ENCODE measurements at places on chromosomes 4 and X.
A peak's percentile ranks its signal among the peaks of the same experiment; 100 is the strongest.

DNA sequence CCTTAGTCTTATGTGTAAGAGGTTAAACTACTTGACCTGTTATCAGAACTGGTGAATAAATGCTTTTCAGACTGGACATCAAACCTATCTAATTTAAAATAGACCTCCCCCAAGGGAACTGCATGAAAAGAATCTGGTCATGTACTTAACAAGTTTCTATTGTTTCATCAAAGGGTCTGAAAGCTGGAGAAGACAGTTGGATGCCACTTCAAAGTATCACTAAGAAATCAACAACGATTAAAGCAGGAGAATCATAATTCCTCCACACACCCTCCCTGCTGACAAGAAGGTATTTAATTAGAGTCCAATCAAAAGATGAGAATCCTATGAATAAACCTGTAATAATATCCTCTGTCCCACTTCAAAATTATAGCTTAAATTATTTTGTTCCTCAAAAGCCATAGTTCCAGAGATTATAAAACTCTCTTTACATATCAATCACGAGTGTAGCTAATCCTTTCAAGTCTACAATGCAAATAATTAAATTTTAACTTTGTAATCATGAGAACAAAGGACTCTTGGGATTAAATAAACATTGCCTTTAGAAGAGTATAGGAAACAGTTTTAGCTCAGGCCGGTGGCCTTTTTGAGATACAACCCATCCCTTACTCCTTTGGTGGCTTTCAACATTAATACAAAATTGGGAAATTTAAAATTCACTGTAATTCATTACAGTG is 35.1 kb downstream of the TSPAN5 start:
- no peak for DNase-seq
- no peaks in the 10 kb centered on the region for H3K36me3 ChIP-seq

DNA sequence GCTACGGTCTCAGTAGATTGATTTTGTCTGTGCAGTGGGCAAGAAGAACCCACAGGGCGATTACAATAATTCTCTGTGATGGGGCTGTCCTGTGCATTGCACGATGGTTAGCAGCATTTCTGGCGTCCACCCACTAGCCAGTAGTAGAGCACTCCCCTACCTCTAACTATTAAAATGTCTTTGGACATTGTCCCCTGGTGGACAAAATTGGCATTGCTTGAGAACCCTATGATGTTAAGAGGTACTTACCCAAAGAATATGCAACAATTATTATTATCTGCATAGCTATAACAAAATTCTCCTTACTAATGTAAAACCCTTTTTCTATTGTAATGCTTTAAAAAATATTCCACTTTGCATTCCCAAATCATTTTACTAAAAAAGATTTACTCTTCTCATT is 109.5 kb upstream of the VCX3A start:
- H3K36me3 ChIP-seq, result no peaks in the 10 kb centered on the region
- H3K27ac ChIP-seq, result no peak overlapping the region
- no peaks in the 10 kb centered on the region for H3K4me1 ChIP-seq
- H3K4me3 ChIP-seq, result no peak overlapping the region
- no peaks in the 10 kb centered on the region for H3K27me3 ChIP-seq

GRCh38 chr4:96603641-96604040 is 763.7 kb downstream of the PDHA2 start:
- H3K27ac ChIP-seq, result no peak overlapping the region
- H3K27me3 ChIP-seq, result no peaks in the 10 kb centered on the region
- no peaks in the 10 kb centered on the region for H3K36me3 ChIP-seq
- H3K4me3 ChIP-seq, result no peak overlapping the region
- H3K4me1 ChIP-seq, result no peaks in the 10 kb centered on the region
- no peak for DNase-seq

GRCh38 chr4:79015411-79015810 is 76.2 kb upstream of the PAQR3 start:
- H3K4me1 ChIP-seq, result no peaks in the 10 kb centered on the region
- no peak for DNase-seq
- peaks cover 17% of the 10 kb centered on the region for H3K27me3 ChIP-seq
- H3K27ac ChIP-seq, result no peak overlapping the region
- no peaks in the 10 kb centered on the region for H3K36me3 ChIP-seq
- no peak overlapping the region for H3K4me3 ChIP-seq

- H3K4me3 ChIP-seq, result no peak overlapping the region
- no peak overlapping the region for H3K27ac ChIP-seq
- H3K36me3 ChIP-seq, result no peaks in the 10 kb centered on the region
- no peak for DNase-seq
- H3K4me1 ChIP-seq, result no peaks in the 10 kb centered on the region
Measured at GRCh38 chr4:177487977-177488376, 45.7 kb upstream of the AGA start.

- no peak overlapping the region for H3K4me3 ChIP-seq
- peaks cover 4% of the 10 kb centered on the region for H3K36me3 ChIP-seq
- DNase-seq, result no peak
- H3K27ac ChIP-seq, result no peak overlapping the region
- H3K4me1 ChIP-seq, result peaks cover under 1% of the 10 kb centered on the region
Measured at GRCh38 chr4:173502282-173502681, 27.7 kb downstream of the HAND2 start.

DNA sequence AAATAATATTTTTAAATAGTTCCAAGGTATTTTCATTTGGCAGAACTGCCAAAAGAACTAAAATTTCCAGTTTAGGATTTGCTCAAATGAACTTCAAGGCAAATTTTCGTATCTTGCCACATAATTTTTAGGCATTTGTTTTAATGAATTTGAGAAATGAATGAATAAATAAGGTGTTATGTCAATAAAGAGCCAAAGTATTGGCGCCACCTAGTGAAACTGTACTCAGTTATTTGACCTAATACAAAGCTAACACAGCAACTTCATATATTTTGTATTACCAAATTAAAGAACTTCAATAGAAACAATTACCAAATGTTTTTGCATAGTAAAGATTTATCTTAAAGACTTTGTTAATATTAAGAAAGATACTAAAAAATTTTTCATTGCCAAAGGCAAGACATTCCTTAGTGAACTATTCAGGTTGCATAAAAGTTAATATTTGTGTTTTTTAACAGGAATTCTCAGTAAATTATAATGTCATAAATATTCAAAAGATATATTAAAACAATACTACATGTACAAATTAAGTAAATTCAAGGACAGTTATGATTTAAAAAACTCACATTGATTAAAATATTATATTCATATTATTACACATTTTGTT is 50.3 kb downstream of the STPG2 start:
- no peaks in the 10 kb centered on the region for H3K4me1 ChIP-seq
- no peak overlapping the region for H3K27ac ChIP-seq
- peaks cover 31% of the 10 kb centered on the region for H3K27me3 ChIP-seq

DNA sequence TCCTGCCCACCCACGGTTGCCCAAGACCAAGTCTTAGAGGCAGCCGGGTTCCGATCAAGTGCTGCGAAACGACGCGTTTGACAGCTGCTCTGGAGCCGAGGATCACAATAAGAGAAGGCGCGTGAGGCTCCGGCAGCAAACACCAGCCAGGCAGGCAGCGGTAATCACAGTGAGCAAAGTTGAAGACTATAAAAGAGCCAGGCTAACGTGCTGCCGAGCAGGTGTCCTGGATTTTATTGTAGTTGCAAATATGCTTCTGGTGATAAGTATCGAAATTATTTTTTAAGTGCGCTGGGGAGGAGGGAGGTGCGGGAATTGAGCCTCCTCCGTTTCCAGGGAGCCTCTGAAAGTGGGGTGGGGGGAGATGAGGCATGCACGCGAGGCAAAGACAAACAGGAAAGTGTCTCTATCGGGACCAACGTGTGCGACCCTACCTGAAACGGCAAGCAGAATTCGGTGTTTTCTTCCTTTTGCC is 590 bp downstream of the GABRA2 start:
- H3K36me3 ChIP-seq, result no peaks in the 10 kb centered on the region
- H3K4me3 ChIP-seq, result no peak overlapping the region
- peaks cover 30% of the 10 kb centered on the region for H3K27me3 ChIP-seq
- peaks cover 5% of the 10 kb centered on the region for H3K4me1 ChIP-seq

DNA sequence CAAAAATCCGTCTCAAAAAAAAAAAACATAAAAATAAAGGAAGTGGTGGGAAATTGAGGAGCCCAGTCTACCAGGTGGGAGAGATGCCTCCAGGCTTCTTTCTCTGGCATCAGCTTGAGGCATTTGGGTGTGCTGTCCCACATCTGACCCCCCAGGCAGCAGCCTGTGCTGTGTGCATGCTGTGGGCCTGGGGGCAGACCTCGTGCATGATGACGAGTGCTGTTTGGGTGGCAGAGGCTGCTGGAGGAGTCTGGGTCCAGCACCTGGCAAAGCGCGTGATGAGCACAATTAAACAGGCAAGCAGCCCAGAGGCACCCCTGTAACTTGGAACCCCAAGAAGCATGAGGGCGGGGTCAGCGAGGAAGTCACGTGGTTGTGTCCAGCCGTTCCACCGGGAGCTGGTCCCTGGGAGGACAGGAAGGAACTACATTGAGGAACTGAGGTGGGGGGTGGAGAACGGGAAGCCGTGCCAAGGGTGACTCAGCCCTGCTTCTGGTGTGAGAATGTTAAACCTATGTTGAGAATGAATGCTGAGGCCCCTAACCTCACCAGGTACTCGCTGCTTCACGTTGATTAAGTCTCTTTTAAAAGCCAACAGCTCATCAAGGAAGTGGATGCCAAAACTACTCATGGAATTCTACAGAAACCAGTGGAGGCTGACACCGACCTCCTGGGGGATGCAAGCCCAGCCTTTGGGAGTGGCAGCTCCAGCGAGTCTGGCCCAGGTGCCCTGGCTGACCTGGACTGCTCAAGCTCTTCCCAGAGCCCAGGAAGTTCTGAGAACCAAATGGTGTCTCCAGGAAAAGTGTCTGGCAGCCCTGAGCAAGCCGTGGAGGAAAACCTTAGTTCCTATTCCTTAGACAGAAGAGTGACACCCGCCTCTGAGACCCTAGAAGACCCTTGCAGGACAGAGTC is 6.1 kb downstream of the TACC3 start:
- no peak for DNase-seq
- no peak overlapping the region for H3K4me3 ChIP-seq
- H3K36me3 ChIP-seq, result peaks cover 53% of the 10 kb centered on the region
- H3K27ac ChIP-seq, result no peak overlapping the region

- no peaks in the 10 kb centered on the region for H3K36me3 ChIP-seq
- H3K27ac ChIP-seq, result no peak overlapping the region
- no peaks in the 10 kb centered on the region for H3K27me3 ChIP-seq
- DNase-seq, result no peak
- no peak overlapping the region for H3K4me3 ChIP-seq
Measured at GRCh38 chr4:151672996-151673395, 87.8 kb downstream of the GATB start.

DNA sequence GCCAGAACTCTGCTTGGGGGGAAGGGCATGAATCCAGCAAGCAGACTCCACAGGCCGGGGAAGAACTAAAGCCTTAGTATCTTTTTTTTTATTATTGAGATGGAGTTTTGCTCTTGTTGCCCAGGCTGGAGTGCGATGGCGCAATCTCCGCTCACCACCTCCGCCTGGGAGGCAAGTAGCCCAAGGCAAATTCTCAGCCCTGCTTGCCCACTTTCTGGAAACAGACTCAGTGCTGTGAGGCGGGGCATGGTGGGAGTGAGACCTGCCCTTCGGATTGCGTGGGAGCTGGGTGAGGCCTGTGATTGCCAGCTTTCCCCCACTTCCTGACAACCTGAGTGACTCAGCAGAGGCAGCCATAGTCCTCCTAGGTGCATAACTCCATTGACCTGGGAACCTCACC is 348.8 kb downstream of the GASK1B start:
- no peaks in the 10 kb centered on the region for H3K27me3 ChIP-seq
- no peak overlapping the region for H3K27ac ChIP-seq
- peaks cover 2% of the 10 kb centered on the region for H3K36me3 ChIP-seq
- H3K4me1 ChIP-seq, result no peaks in the 10 kb centered on the region

- H3K36me3 ChIP-seq, result peaks cover 59% of the 10 kb centered on the region
- H3K4me1 ChIP-seq, result peaks cover 33% of the 10 kb centered on the region
- DNase-seq, result peak; percentile 66
- H3K4me3 ChIP-seq, result peak overlapping the region; percentile 75
- H3K27me3 ChIP-seq, result no peaks in the 10 kb centered on the region
Measured at GRCh38 chrX:2629316-2630007, 61.6 kb upstream of the CD99 start.

GRCh38 chr4:97845758-97846157 is 297.5 kb downstream of the STPG2 start:
- H3K36me3 ChIP-seq, result no peaks in the 10 kb centered on the region
- no peak for DNase-seq
- H3K27ac ChIP-seq, result no peak overlapping the region
- H3K27me3 ChIP-seq, result no peaks in the 10 kb centered on the region

DNA sequence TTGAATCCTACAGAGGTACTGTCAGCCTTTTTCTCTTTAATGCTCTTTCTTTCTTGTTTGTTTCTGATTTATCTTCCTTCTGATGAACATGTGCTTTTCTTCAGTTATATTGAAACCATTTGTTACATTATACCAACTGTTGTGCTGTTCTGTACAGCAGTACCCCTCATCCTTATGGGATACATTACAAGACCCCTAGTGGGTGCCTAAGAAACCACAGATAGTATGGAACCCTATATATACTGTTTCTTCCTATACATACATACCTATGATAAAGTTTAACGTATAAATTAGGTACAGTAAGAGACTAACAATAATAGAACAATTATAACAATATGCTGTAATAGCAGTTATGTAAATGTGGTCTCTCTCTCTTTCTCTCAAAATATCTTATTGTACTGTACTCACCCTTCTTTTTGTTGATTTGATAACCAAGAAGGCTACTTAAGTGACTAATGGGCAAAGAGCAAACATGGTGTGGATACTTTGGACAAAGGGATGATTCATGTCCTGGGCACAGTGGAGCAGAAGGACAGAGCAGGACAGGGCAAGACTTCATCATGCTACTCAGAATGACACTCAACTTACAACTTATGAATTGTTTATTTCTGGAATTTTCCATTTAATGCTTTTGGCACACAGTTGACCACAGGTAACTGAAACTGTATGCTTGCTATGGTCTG is 10.7 kb upstream of the YIPF7 start:
- H3K27ac ChIP-seq, result no peak overlapping the region
- H3K4me3 ChIP-seq, result no peak overlapping the region
- no peaks in the 10 kb centered on the region for H3K36me3 ChIP-seq
- peaks cover under 1% of the 10 kb centered on the region for H3K27me3 ChIP-seq

DNA sequence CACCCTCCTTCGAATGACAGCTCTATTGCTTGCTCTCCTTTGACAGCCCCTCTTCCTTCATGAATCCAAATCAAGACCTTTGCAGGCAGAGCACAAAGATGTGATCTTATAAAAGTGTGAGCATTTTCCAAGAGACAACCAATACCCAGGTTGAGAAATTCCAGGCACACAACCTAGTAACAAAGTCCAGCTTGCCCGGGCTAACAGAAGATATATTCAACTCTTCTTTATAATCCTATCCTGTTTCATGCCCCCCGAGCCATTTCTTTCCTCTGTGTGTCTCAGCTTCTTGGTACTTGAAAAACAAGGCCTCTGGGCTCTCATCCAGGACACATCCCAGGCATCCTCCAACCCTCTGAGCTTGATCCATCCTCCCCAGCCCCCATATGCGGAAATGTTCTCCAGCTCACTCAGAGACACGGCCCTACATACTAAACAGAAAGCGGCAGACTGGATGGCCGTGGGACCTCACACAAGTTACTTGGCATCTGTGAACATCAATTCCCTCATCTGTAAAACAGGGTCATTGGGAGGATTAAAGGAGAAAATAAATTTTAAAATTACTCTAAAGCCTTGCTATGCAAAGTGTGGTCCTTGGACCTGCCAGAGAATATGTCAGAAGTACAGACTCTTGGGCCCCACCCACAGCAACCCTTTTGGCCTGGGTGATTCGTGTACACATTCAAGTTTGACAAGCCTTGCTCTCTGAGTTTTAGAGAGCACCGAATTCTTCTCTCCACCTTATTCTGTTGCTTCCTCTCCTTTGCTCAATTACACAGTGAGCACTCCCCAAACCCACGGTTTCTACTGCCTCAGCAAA is 627.0 kb downstream of the BCOR start:
- no peak for DNase-seq
- H3K4me3 ChIP-seq, result no peak overlapping the region
- no peak overlapping the region for H3K27ac ChIP-seq
- no peaks in the 10 kb centered on the region for H3K36me3 ChIP-seq
- peaks cover 7% of the 10 kb centered on the region for H3K27me3 ChIP-seq

All from effector memory CD8-positive, alpha-beta T cell (primary cell).